ENCODE measurements at places on chromosomes 16 and 17.

GRCh38 chr17:45809499-45809898 lies 25.4 kb downstream of the CRHR1 start:
- no peak for DNase-seq

- DNase-seq, result no peak
Measured at GRCh38 chr16:4313563-4314531, 2.0 kb upstream of the GLIS2 start.

GRCh38 chr17:45238155-45238774 lies 16.6 kb downstream of the FMNL1 start:
- no peak for DNase-seq

DNA sequence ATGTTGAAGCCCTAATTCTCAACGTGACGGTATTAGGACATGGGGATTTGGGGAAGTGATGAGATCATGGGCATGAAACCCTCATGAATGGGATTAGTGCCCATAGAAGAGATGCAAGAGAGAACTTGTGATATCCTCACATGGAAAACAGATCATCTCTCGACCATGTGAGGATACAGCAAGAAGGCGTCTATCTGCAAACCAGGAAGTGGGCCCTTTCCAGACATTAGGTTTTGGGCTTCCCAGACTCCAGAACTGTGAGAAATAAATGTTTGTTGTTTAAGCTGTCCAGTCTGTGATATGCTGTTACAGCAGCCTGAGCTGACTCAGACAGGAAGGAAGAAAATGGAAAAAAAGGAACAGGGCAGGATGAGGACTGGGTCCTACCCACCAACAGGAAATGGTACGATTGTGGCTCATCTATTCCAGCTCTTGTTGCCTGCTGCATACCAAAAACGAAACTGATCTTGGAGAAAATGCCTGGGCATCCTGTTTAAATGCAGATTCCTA lies 21.9 kb upstream of the SSTR2 start:
- DNase-seq, result no peak

GRCh38 chr17:42403150-42403549 lies 14.9 kb upstream of the STAT3 start:
- no peak for DNase-seq

DNA sequence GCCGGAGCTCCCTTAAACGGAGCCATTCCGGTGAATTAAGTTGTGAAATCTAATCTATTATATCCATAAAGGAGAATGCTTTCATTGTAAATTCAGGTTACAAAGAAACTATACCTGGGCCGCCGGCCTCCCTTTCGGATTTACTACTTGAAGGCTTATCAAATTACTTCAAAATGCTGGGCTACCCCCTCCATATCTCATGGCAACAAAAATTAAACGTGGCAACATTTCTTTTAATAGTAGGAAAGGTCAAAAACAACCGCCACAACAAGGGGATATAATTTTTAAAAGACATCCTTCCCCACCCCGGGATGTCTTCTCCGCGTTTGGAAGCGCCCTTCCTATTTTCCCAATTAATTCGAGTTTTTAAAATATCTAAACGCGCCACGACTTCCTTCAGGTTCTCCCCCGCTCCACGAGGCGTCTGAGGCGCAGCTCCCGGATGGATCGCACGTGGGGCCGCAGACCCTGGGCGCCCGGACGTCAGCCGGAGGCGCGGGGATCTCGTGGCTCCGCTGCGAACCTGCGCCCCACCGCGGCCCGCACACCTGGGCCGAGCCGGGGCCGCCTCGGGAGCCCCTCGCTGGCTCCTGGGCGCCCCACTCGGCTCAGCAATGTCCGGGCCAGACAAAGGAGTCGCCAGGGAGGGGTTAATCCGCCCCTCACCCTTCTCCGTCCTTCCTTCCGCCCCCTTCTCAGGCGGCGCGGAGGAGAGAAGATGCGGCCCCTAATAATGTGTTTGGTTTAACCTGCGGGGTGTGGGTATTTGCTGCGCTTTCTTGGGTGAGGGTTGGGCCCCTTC lies 47.4 kb upstream of the SLC38A10 start:
- no peak for DNase-seq

DNA sequence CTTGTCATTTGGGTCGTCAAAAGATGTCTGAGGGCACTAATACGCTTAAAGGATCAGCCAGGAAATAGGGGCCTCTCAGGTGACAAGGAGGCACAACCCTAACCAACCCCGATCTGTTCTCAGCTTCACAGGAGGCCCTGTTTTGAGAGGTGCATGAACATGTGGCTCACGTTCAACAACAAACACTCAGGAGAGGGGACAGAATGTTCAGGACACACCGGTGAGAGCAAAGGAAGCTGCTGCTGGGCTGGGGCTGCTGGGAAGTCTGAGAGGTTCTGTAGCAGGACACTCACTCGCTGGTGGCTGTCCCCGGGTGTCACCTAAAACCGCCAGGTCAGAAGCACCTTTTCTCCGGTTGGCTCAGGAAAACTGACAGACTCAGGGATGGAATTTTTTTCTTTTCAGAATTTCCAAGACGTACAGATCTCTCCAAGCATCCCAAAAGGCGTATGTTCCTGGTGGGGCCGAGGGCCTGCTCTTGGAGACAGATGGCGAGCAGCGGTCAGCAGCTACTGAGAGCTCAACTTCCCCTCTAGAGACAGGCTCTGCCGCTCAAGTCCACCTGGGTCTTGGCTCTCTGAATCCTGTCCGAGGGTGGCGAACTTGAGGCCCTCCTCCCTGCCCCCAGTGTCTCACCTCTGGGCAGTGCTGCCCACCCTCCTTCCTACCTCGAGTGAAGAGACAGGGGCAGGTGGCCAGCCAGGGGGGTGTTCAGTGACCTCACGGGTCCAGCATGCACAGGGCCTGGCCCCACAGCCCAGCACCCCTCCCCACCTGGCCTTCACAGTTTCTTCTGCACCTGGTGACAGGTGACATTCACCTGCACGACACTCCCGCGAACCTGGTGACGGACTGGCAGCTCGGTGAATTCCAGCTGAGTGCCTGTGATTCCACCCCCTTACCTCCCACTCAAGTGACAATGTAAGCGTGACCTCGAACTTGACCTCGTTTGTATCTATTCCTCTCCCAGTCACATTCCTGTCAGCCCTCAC lies 22.9 kb downstream of the CLUH start:
- no peak for DNase-seq

- DNase-seq, result no peak
Measured at GRCh38 chr17:56629531-56630075, 36.1 kb downstream of the NOG start.

DNA sequence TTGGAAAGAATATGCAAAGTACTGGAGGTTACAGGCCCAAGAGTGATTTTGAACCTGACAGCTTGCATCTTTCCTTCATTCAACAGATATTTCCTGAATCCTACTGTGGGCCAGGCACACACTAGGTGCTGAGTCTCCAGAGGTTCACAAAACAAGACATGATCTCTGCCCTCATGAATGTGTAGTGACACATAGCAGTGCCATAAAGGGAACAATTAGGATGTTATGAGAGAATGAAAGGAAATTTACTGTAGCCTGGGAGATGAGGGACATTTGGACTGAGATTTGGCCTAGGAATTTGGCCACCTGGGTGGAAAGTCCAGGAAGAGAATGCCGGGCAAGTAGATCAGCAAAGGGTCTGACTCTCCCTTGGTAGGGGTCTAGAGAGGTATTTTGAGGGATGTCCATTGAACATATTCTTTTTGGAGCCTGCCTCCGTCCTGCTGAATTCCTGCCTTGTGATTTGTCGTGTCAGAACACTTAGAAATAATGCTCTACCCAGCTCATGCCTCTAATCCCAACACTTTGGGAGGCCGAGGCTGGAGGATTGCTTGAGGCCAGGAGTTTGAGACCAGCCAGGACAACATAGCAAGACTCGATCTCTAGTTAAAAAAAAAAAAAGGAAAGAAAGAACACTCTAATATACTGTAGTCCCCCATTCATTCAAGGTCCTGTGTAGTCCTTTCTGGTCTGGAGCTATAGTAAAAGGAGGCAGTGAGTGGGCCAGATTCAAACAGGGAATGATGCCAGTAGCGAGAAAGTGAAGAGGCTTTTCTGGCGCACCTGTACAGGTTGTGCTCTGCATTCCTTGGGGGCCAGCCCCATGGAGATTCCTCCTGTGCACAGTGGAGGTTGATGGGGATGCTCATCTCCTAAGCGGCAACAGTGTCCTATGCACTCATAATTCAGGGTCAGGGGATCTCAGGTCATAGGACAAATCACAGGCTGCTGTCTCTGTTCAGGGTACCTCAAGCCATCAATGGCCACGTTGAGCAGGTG lies 90.6 kb upstream of the CLEC18A start:
- DNase-seq, result no peak

DNA sequence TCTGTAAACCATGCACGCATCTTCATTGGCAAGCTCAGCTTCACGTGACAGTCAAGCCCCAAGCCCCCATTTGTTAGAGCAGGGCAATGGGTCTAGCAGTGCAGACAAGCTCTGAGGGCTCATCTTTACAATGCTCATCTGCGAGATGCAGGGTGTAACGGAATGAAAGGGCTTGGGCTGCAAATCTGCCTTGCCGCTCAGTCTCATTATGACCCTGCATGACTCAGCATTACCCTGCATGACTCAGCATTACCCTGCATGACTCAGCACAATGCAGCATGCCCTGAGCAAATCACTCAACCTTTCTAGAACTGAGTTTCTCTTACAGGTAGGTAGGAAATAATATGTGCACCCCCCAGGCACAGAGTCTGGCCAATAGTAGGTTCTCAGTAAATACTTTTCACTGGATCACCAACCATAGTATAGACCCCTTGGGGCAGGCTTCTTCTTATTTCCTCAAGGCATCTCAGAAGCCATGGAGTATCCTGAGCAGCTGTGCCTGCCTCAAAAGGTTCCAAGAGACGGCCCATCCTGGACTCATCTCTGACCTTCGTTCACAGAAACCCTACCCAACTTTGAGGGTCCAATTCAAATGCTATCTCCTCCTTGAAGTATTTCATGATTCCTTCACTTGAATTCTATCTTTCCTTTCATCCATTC lies 391.3 kb upstream of the CDH5 start:
- no peak for DNase-seq

GRCh38 chr17:30421592-30421991 lies 42.9 kb downstream of the CPD start:
- DNase-seq, result no peak

DNA sequence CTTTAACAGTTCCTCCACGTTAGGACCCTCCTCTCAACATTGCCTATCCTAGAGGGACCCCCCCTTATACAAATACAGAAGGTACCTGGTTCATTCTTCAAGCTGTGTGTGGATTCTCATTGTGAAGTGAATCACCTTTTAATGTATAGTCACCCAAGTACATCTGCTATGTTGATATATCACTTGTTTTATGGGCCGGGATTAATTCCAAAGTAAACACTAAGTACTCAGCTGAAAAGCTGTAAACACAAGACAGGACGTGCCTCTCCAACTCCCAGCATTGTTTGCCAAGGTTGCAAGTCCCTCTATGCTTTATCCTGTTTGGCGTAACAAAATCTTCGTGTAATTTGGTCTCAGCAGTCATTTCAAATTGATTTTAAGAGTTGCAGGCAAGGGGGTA lies 123.6 kb downstream of the RBFOX1 start:
- DNase-seq, result no peak

DNA sequence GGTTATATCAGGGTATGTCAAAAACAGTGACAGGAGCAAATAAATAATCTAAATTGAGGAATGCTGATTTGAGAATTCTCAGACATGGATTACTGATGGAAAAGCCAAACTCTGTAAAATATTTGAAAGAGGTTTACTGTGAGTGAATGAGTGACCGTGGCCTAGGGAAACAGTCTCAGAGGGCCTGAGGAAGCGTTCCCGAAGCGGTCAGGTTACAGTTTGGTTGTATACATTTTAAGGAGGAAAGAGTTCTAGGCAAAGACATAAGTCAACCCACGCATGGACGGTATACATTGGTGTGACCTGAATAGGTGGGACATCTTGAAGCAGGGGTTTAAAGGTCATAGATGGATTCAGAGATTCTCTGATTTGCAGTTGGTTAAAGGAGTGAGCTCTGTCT lies 771.7 kb downstream of the KCNJ18 start:
- no peak for DNase-seq

DNA sequence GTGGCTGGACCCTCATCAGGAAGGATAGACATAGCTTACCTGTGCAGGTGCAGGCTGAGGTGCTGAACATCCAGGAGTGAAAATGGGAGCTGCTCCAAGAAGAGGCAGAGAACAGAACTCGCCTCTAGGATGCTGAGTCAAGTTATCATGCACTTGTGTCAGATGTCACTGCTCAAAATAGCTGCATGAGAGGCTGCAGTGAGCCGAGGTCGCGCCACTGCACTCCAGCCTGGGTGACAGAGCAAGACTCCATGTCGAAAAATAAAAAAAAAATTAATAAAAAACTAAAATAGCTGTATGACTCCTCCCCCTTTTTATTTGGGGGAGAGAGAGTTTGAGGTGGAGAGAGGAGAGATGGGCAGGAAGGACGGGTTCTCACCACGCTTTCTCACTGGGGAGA lies 148.8 kb downstream of the FOXL1 start:
- DNase-seq, result no peak

- no peak for DNase-seq
Measured at GRCh38 chr17:57994436-57994835, 6.4 kb upstream of the VEZF1 start.

GRCh38 chr17:50432125-50432762 lies 6.2 kb downstream of the ACSF2 start:
- DNase-seq, result no peak

- no peak for DNase-seq
Measured at GRCh38 chr17:73317513-73318426, 6.0 kb upstream of the CDC42EP4 start.

DNA sequence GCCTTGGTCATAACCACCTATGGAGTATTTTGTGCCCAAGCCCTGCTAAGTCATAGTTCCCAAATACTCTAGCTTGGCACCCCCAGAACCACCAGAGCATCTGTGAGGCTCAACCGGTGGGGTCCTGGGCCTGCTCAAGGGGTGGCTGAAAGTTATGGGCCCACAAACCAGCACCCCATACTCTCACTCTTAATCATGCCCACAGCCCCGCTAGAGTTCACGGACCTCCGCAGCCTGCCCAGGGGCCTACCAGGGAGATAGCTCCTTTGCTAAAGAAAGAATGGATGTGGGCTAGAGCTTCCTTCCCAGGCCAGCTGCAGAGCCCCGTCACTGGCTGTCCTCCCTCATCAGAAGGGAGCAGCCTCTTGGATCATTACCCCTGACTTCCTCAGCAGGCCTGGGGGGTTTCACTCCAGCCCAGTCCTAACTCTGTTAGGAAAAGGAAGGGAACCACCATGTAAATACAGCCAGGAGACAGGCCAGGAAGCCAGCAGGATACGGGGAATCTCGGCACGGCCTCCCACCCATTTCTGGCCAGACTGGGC lies 1.4 kb downstream of the GIT1 start:
- no peak for DNase-seq

- no peak for DNase-seq
Measured at GRCh38 chr16:87984632-87985267, 33.5 kb downstream of the BANP start.
